Calu3 (cell line): ENCODE measurements at places on chromosomes 1 and 21. TPM values are rescaled to one million over a fixed set of nuclear protein-coding genes. Genes with fewer than 3 reads are reported as not detected.

DNA sequence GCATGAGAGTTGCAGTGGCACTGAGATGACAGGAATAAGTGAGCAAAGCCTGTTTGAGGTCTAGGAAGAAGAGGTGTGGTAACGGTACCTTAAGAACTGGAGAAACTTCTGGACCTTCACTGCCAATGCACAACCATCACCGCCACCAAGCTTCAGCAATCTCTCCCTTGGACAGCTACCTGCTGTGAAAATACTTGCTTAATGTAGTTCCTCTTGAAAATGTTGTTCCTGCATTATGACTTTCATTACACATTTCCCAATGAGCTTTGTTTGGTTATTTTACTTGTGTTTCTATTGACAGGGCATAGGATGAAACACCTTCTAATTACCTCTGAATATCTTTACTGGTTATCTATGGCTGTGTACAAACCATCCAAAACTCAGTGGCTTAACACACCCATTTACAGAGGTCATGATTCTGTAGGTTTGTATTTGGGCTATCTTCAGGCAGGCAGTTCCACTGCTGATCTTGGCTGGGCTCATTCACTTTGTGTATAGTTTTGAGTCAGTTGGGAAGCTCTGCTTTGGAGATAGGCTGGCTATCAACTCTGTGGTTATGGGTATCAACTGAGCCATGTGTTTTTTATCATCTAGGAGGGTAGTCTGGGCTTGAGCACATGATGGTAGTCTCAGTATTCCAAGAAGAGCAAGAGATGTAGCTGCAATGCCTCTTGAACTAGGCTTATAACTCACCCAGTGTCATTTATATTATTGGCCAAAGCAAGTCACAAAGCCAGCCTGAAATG is 149.4 kb downstream of the ELAVL4 start:
- no peak for DNase-seq

DNA sequence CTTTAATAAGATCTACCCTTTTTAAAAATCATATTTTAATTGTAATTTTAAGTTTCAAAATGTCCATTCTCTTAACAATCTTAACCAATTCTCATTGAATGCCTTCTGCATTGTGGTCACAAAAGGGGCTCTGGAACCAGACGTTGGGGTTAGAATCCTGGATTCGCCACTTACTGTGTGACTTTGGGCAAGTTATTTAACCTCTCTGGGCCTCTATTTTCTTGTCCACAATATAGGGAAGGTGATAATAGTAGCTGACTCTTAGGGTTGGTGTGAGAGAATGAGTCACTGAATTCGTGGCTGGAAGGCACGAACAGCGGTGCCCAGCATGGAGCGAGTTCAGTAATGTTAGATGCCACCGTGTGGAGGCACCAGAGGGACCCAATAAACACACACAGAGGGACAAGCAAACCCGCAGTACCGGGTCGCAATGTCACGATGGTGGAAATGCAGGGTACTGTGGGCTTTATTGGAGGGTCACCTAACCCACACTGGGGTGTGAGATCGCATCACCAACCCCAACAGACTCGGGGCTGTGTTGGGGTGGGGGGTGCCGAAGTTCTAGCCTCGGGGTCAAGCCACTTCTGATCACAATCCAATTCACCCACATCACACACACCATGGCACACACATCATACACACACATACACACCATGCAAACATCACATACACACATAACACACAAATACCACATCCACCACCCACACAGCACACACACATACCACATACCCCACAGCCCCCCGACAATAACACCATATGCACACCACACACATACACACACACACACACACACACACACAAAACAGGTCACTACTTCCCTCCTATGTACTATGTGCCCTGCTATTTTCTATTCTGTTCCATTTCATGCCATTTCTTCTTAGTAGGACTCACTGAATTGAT is 27.0 kb upstream of the IFNAR2 start:
- peak; percentile 14 for DNase-seq

DNA sequence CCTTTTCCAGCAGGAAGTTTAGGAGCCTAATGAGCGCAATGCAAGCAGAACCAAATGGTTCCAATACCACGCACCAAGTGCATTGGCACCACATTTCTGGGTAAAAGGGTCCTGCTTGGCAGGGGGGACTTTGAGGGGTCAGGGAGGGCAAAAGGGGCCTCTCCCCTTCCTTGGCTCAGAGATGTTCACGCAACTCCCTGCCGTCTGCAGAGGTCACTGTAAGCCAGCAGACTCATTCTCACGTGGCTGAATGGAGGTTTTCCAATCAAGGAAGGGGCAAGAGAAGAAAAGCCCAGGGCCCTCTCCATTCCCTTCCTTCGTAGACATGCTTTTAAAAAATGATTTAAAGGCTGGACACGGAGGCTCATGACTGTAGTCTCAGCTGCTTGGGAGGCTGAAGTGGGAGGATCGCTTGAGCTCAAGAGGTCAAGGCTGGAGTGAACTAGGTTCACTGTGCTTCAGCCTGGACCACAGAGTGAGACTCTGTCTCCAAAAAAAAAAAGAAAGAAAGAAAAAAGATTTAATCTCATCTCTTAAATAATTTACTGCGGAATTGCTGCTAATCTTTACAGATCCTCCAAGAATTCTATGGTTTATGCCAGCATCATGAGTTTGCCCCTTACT is 80.3 kb downstream of the RUNX3 start:
- DNase-seq: peak; percentile 32

DNA sequence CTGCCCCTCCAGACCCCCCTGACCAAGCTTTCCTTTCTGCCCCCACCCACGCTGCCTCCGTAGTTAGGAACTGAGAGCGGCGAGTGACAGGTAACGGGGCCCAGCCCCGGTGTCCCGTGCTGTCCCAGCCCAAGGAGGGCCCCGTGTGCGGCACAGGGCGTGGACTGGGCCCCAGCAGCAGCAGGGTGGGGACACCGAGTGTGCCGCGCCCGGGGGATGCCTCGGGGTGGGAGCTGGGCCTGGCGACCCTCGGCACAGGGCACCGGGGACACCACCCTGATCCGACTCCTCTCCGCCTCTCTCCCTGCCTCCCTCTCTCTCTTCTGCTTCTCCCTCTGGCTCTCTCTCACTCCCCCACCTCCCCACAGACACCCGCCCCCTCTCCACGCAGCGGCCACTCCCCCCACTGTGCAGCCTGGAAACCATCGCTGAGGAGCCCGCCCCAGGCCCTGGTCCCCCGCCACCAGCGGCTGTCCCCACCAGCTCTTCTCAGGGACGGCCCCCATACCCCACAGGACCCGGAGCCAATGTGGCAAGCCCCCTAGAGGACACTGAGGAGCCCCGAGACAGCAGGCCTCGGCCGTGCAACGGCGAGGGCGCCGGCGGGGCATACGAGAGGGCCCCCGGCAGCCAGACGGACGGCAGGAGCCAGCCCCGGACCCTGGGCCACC is 22.7 kb downstream of the PANK4 start:
- no peak for DNase-seq

- no peak for DNase-seq
Observed at GRCh38 chr1:18676332-18676781, 45.7 kb downstream of the PAX7 start.

GRCh38 chr1:185528084-185528676 is 206.0 kb upstream of the HMCN1 start:
- no peak for DNase-seq

DNA sequence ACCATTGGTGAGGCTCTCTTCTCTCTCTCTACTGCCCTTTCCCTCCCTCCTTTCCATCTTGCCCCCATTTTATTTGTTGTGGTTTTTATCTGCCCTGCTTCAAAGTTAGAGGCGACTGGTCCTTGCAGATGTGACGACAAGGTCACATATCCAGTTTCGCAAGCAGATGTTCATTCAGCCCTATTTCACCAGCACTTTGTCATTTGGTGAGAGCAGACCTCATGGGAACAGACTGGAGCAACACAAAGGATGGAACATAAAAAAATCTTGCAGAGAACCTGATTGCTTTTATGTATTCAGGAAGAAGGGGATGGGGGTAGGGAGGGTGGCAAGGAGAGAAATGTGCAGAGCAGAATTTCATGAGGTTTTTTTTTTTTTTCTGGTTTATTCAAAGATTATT is 84.3 kb downstream of the ELAVL4 start:
- no peak for DNase-seq

DNA sequence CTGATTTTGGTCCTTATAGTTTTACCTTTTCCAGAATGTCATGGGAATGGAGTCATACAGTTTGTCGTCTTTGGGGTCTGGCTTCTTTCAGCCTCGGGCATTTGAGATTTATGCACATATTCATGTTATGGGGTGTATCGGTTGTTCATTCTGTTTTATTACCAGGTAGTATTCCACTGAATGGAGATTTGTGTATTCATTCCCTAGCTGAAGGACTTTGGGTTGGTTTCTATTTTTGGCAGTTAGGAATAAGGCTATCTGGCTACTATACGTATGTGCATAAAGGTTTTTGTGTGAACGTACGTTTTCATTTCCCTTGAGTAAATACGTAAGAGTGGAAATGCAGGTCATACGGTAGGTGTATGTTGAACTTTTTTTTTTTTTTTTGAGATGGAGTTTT is 65.1 kb downstream of the ACTL8 start:
- DNase-seq: no peak

- DNase-seq: no peak
Observed at GRCh38 chr1:203556047-203556851, 62.3 kb downstream of the OPTC start.

DNA sequence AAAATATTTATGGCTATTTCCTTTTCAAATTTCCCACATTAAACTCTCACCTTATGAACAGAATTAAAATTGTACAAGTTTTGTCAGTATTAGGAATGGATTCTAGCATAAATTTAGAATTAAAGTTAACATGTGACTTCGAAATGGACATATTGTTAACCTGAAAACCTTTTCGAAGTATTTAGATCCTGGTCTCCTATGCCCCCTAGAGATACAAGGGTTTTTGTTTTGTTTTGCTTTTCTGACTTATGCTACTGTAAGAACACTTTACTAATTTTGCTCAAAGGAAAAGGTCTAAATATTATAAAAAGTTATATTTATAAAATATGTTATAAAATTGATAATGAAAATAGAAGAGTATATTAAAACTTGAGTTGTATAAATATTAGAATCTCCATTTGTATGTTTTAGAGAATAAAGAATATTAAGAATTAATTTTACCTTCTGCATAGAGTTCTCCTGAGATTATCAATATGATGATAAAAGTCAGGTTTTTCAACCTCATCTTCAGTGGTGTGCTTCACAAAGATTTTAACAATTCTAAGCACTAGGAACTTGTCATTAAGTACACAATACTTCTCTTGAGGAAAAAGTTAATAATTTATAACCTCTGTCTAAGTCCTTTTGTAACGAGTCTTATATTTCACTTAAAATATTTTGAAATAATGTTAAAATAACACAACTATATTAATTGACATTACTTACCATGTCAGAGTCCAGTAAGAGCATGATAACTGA is at the start of gene F13B:
Gene F13B (minus strand): TSS at position 542 of the 738 bp plus-strand sequence. CDS start 37 bp downstream, at position 505.
- DNase-seq: no peak

- no peak for DNase-seq
Observed at GRCh38 chr1:24754229-24754628, 9.0 kb downstream of the CLIC4 start.

DNA sequence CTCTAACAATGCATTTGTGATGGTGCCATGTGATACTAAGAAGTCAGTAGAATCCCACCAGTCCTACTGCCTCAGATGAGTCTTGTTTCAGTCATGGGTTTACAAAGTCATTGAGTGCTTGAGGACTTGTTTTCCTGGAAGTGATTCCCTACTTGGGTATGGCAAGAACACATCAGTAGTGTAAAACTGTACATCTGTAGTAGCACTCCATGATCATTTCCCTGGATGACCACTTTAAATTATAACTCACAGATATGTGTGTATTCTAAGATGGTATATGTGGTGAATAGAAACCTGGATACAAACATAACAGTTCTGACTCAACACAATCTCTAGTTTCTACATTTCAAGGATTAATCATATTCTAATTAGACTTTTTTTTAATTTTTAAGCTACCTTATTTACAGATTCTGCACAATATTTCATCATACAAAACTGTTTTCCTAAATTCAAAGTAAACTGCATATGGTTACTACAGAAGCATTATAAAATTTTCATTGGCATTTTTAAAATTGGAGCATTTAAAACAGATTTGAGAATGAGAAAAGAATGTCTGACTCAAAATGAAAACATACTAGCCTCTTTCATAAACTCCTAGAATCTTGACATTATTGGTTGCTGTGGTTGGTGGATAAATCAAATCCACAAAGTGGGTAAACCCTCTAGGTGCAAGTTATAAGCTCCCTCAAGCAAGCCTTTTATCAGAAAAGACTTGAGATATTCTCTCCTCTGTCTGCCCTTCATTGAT is 6.8 kb upstream of the PSMG1 start:
- DNase-seq: no peak

- DNase-seq: no peak
Observed at GRCh38 chr21:43855955-43856354, 9.1 kb upstream of the AGPAT3 start.

GRCh38 chr21:16409352-16409751 is 679.6 kb downstream of the USP25 start:
- no peak for DNase-seq

DNA sequence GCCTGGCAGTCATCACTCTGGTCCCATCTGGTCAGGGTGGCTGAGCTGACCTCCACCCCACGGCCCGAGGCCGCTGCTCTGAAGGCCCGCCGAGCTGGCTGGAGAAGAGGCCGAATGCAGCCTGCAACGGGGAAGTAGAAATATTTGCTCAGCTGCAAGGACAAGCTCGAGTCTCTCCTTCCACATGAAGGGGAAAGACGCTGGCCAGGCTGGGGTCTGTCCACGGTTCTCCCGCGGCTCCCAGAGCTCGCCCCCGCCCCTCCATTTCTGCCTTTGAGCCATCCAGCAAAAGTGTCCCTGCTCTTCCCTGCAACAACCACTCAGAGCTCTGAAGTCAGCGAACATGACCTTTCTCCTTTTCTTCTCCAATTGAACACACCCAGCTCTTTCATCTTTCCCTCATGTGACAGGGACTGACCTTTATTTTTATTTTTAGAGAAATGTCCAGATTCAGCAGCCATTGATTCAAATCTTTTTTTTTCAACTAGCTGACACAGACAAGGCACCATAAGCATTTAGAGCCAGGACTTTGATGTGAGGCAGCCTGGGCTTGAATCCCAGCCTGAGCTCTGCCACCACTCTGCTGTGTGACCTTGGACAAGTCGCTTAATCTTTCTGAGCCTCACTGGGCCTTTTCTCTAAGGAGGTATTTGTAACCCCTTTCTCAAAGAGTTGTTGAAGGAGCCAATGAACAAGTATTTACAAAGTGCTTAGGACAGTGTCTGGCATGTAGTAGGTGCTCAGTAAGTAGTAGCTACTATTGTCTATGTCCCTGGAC is 149.3 kb upstream of the WNT4 start:
- DNase-seq: no peak

LEFTY2 gene
- total RNA-seq: not detected in 2 replicates

IFNLR1 gene
- total RNA-seq: 4.5 and 5.0 TPM in 2 replicates

KRTAP10-7 gene
- total RNA-seq: not detected in 2 replicates

NTMT2 gene
- total RNA-seq: not detected in 2 replicates

OR2L2 gene
- total RNA-seq: 0.21 TPM in 1 of 2 replicates, not detected in the other
